NK-92 treated with Interleukin-12 subunit alpha and Interleukin-12 subunit beta, amount 100 ng/mL, for 24 hours (cell line): ENCODE measurements at places on chromosomes 5 and 9.

DNA sequence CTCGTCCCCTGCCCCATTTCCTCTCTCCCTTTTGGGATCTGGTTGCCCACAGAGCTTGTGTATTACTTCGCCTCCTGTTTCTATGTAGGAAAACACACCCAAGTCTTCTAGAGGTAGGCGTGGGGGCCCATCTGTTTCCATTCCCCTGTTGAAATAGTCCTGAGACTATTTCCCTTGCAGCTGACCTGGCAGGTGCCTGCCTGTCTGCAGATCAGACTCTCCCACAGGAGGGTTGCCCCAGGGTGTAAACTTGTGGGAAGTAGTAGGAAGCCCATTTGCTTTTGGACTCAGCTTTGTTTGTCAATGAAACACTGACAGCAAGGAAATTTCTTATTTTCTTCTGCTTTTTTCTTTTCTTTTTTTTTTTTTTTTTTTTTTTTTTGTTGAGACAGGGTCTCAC is 16.3 kb upstream of the GARNL3 start:
- no peak for DNase-seq

DNA sequence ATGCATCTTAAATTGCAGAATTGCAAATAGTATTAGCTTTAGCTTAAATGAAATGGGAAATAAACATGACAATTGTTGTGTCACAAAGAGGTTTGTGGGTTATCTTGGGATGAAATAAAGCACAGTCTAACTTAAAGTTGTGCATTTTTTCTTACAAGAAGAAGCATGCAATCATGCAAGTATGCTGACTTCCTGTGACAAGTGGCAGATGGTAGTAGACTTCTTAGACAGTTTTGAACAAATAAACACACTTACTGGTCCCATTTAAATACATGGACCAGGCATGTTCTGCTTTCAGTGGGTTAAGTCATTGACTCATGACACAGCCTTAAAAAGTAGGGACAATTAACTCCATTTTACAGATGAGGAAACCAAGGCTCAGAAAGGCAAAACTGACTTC is 15.9 kb upstream of the C5orf63 start:
- no peak for DNase-seq

- no peak for DNase-seq
Observed at GRCh38 chr9:106897751-106898150, 34.8 kb downstream of the ZNF462 start.

DNA sequence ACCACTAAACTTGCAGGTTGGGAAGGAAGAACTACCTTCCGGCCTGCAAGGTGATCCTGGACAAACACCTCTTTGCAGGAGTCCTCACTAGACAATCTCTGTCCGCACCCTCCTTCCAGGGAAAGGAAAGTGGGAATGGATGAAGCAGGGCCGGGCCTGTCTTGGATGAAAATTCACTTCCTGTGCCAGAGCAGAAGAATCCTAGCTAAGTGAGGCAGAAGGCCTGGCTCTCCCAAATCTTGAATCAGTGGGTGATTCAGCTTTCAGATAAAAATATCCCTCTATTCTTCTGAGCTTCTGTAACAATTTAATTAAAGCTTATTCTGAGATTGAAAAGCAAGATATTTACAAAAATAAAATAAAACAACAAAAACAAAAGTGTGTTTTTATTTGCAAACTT is 281.9 kb upstream of the TLE4 start:
- no peak for DNase-seq

DNA sequence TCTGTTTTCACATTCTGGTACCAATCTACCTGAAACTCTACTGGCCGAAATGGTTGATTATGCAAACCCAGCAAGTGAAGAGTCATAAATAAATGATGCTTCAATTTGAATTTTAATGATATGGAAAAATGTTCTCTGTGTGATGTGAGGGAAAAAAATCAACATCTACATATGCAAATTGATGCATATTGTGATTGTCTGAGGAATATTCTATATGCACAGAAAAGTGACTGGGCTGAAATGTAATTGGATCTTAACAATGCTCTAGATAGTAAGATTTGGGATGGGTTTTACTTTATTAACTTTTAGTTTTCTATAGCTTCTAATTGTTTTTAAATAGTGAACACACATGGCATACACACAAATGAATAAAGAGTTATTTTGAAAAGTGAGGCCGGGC is 25.0 kb upstream of the SLC9A3 start:
- no peak for DNase-seq

GRCh38 chr5:15993334-15993733 is 186.3 kb downstream of the MARCHF11 start:
- DNase-seq = no peak
